ENCODE measurements at places on chromosomes 6 and 20. TPM values are rescaled to one million over a fixed set of nuclear protein-coding genes. Genes with fewer than 3 reads are reported as not detected.

The R3HDML gene
- total RNA-seq, result not detected

The ARMC2 gene
- total RNA-seq, result 3.5 TPM

The PLN gene
- not detected for total RNA-seq

The OLIG3 gene
- not detected for total RNA-seq

The SLC26A8 gene
- not detected for total RNA-seq

The RAET1L gene
- not detected for total RNA-seq

The ZC3H12D gene
- 225 TPM for total RNA-seq

The PNPLA1 gene
- not detected for total RNA-seq

The C20orf141 gene
- total RNA-seq, result not detected

The SNX21 gene
- total RNA-seq, result 0.49 TPM
